CD4-positive, alpha-beta T cell (primary cell): ENCODE measurements at places on chromosomes 2 and 18. TPM values are rescaled to one million over a fixed set of nuclear protein-coding genes. Genes with fewer than 3 reads are reported as not detected.

DNA sequence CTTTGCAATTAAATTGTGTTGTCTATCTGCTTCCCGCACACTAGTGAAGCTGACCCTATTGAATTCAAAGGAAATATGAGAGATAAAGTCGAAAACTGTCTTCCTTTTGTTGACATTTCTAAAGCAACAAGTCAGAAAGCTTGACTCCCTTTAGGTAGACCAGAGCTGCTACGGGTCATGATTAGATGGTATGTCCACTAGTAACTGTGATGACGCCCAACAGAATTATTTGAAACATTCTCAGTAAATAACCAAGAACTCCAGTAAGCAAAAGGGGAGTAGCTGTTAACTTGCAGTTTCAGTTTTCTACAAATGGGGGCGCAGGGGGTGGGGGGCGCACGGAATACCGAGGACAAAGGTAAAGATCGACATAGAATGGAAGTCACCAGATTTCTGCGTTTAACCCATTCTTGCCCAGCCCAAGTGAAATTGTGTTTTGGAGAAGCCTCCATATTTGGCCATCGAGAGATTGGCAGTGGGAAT is 56.4 kb downstream of the CRIM1 start:
- H3K4me1 ChIP-seq = no peaks in the 10 kb centered on the region
- H3K36me3 ChIP-seq = no peaks in the 10 kb centered on the region
- H3K27ac ChIP-seq = no peak overlapping the region
- no peak overlapping the region for H3K4me3 ChIP-seq

SEC11C gene
- total RNA-seq = 42.0 TPM

GRCh38 chr2:33022989-33023727 is 76.4 kb downstream of the LTBP1 start:
- H3K27me3 ChIP-seq = peaks cover 5% of the 10 kb centered on the region
- no peak for DNase-seq

GRCh38 chr2:129777762-129778583 is 201.5 kb upstream of the RAB6C start:
- no peaks in the 10 kb centered on the region for H3K36me3 ChIP-seq
- H3K27me3 ChIP-seq = no peaks in the 10 kb centered on the region
- H3K4me3 ChIP-seq = no peak overlapping the region

RAX gene
- not detected for total RNA-seq

DNA sequence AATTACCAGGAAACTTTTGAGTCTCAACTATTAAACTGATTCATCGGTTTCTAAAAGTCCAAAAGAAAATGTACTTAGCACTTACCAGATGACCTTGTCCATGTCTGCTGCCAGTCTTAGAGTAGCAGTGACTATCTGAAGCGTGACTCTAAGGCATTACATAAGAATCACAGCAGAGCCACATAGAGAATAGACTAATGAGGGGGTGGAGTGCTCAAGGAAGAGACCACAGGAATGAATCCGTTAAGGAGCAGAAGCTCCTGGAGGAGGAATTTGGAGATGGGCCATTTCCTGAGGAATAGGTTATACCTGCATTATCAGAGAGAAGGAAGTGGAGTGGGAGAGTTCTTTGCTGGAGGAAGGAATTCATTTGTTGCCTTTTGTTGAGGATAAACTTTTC is 116.0 kb downstream of the MAP3K20 start:
- H3K4me1 ChIP-seq = no peaks in the 10 kb centered on the region
- H3K4me3 ChIP-seq = no peak overlapping the region
- no peak overlapping the region for H3K27ac ChIP-seq
- H3K27me3 ChIP-seq = no peaks in the 10 kb centered on the region
- DNase-seq = no peak

DNA sequence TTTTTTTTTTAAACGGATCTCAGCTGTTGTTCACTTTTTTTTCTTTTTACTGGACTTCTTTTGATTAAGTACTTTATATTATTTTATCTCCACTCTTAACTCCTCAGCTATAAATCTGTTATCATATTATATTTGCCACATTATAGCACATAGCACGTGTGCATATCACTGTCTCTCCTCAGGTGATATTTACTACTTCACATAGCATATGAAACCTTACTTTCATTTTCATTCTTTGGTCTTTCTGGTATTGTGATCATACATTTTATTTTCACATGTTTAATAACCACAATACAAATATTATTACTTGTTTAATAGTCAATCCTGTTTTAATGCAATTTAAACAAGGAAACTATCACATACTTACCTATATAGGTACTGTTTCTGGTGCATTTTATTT is 993.1 kb upstream of the TMEFF2 start:
- no peaks in the 10 kb centered on the region for H3K27me3 ChIP-seq
- no peaks in the 10 kb centered on the region for H3K4me1 ChIP-seq

GRCh38 chr2:13522917-13523821 is 806.4 kb downstream of the TRIB2 start:
- no peaks in the 10 kb centered on the region for H3K4me1 ChIP-seq
- no peaks in the 10 kb centered on the region for H3K27me3 ChIP-seq
- H3K27ac ChIP-seq = no peak overlapping the region
- no peak for DNase-seq
- no peak overlapping the region for H3K4me3 ChIP-seq

DNA sequence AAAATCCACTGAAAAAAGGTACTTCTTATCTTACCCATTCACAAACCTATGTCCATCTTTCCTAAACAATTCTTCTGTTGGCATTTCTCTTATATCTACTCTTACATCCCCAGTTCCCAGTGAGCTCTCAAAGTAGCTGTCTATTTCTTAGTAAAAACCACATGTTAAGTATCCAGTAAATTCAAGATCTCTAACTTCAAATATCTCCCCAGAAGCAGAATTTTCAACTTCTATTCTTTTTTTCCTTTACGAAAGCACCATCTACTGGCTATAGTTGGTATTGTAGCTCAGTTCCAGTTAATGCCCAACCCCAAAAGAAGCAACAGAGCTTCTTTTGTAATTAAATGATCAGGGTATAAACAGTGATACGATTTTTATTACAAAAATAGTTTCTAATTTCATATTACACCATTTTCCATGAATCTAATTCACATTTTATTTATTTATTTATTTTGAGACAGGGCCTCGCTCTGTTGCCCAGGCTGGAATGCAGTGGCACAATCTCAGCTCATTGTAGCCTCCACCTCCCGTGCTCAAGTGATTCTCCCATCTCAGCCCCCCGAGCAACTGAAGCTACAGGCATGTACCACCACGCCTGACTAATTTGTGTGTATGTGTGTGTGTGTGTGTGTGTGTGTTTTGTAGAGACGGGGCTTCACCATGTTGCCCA is 28.5 kb downstream of the HRH4 start:
- peaks cover 2% of the 10 kb centered on the region for H3K27me3 ChIP-seq
- H3K4me3 ChIP-seq = no peak overlapping the region
- no peak for DNase-seq
- H3K27ac ChIP-seq = no peak overlapping the region

GRCh38 chr2:199926806-199927205 is 15.7 kb downstream of the C2orf69 start:
- no peak overlapping the region for H3K27ac ChIP-seq
- H3K4me1 ChIP-seq = no peaks in the 10 kb centered on the region
- H3K27me3 ChIP-seq = no peaks in the 10 kb centered on the region
- no peak for DNase-seq

FEV gene
- total RNA-seq = not detected

FARSB gene
- 7.8 TPM for total RNA-seq

NYAP2 gene
- total RNA-seq = not detected

DNA sequence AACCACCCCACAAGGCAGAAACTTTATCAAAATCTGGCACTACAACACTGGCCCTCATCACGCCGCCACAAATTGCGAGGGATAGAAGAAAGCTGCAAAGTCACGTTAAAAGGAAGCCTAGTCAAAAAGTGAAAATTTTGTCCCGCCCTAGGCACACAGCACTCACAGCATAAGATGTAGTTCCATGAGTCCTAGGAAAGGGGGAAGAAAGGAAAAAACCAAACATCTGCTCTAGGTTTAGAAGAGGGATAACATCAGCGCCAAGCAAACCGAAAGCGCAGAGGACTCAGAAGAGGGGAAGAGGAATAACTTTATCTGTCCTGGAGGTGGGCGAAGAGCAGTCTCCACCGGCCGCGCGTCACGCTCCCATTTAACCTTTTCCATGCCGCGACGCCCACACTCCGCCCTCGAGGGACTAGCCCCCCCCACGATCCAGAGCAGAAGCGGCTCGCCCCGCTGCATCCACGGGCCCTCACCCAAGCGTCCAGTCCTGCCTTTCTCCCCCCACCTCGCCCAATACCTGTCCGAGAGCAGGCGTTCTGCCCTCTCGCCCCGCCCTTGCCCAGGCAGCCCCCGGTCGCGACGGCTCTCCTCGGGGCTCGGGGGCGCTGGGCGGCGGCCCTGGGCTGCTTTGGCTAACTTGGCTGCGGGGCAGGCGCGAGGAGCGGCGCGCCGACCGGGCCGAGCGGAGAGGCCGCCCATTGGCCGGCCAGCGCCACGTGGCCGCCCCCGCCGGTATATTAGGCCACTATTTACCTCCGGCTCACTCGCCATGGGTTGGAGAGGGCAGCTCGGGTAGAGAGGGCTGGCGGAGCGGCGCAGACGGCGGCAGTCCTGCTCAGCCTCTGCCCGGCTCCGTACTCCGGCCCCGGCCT is at the start of gene HOXD1:
Gene HOXD1 (plus strand): TSS at position 770 of the 875 bp plus-strand sequence. CDS start 134 bp downstream, outside the sequence.
- H3K36me3 ChIP-seq = no peaks in the 10 kb centered on the region
- peaks cover 24% of the 10 kb centered on the region for H3K4me1 ChIP-seq
- DNase-seq = no peak

DNA sequence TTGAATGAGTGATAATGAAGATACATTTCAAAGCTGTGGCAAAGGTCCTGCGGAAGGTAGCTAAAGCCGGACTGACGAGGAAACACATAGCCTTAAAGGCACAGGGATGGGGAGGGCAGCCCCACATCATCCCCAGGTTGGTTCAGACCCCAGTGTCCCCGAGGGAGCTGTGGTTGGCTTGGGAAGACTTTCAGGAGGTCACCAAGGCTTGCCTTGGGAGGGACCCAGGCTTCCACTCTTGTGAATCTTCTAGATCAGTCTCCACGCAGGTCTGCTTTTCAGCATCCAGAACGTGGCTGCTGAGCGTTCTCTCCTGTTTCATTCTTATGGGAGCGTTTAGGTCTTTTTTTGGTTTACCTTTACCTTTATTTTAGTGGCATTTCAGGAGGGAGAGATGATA is 16.8 kb downstream of the KIF1A start:
- H3K27me3 ChIP-seq = peaks cover 3% of the 10 kb centered on the region
- H3K36me3 ChIP-seq = no peaks in the 10 kb centered on the region
- H3K27ac ChIP-seq = no peak overlapping the region
- H3K4me3 ChIP-seq = no peak overlapping the region
- H3K4me1 ChIP-seq = no peaks in the 10 kb centered on the region

DNA sequence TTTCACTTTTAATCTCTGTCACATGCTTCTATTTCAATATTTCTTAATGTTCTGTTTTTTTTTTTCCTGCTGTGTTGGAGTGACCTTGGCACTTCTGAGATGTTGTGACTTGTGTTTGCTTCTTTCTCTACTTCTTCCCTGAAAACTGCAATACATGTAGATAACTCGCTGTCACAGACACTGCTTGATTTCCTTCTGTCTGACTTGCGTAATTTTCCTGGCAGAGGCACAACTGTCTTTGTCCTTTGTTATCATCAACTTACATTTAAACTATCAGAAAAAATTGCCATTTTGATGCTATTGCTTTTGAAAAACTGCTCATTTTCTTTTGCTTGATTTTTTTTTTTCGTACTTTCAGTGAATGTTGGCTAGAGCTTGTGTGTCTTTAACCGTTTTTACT is 69.0 kb downstream of the BABAM2 start:
- no peaks in the 10 kb centered on the region for H3K27me3 ChIP-seq
- DNase-seq = no peak
- H3K4me1 ChIP-seq = peaks cover 17% of the 10 kb centered on the region
- no peak overlapping the region for H3K27ac ChIP-seq
- H3K36me3 ChIP-seq = no peaks in the 10 kb centered on the region

- no peaks in the 10 kb centered on the region for H3K4me1 ChIP-seq
- H3K36me3 ChIP-seq = peaks cover 27% of the 10 kb centered on the region
- H3K27me3 ChIP-seq = no peaks in the 10 kb centered on the region
- DNase-seq = no peak
- H3K4me3 ChIP-seq = no peak overlapping the region
These were observed 209.5 kb downstream of the DYM start for GRCh38 chr18:49250816-49251388.

DNA sequence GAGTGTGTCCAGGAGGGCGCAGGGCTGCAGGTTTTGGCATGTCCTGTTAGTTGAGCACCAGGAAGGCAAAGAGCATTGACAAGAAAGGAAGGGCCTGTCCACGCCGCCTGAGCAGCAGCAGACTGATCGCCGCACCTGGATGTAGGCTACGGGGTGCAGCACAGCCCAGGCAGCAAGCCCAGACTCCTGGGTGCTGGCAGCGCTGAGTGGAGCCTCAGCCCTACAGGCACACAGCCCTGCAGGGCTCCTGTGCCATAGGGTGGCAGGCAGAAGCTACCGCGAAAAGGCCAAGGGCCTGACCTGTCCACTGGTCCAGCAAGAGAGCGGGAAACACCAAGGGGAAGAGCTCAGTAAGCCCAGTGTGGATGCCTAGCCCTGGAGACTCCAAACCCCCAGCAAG is 198.0 kb downstream of the HDAC4 start:
- H3K27me3 ChIP-seq = no peaks in the 10 kb centered on the region
- peaks cover 23% of the 10 kb centered on the region for H3K4me1 ChIP-seq
- H3K27ac ChIP-seq = no peak overlapping the region

- H3K27me3 ChIP-seq = no peaks in the 10 kb centered on the region
- H3K36me3 ChIP-seq = peaks cover 64% of the 10 kb centered on the region
- H3K27ac ChIP-seq = no peak overlapping the region
These were observed 48.4 kb downstream of the BOLA3 start for GRCh38 chr2:74099271-74099670.

DNA sequence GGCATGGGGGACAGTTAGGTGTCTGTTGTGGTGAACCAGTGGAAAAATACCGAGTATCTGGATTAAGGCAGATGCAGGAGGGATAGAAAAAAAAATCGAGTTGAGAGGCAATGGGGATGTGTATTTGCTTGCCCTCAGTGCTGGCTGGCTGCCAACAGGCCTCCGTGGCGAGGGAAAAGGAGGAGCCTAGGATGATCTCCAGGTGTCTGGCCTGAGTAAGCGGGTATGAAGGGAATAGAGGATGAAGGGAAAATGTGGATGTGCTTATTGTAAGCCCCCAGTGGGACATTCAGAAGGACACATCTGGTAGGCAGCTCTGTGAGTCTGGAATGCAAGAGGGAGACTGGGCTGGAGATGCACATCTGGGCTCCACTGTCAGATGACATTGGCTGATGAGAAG is 22.8 kb downstream of the KCNS3 start:
- no peaks in the 10 kb centered on the region for H3K36me3 ChIP-seq
- no peak overlapping the region for H3K27ac ChIP-seq
- no peaks in the 10 kb centered on the region for H3K4me1 ChIP-seq
- H3K27me3 ChIP-seq = peaks cover 4% of the 10 kb centered on the region

DNA sequence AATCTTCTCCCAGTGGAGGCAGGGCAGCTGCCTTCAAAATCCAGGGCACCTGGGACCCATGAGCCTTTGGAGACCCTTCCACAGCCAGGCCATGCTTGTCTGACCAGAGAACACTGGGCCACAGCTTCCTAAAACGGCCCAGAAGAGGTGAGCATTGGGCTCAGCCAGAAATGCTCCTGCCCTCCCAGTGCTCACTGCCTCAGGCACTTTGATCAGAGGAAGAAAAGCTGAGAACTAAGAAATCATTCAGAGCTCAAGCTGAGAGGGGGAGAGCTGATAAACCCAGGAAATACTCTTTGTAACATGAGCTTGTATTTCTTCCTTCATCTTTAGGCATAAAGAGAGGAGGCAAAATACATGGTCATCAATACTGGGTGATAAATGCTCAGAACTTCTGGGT is 365.5 kb upstream of the KLHL29 start:
- no peaks in the 10 kb centered on the region for H3K36me3 ChIP-seq
- no peaks in the 10 kb centered on the region for H3K4me1 ChIP-seq
- H3K4me3 ChIP-seq = no peak overlapping the region
- H3K27me3 ChIP-seq = no peaks in the 10 kb centered on the region
- DNase-seq = no peak

C1QL2 gene
- not detected for total RNA-seq

GRCh38 chr2:60899230-60899891 is 18.0 kb downstream of the REL start:
- no peak for DNase-seq
- H3K4me1 ChIP-seq = peaks cover 3% of the 10 kb centered on the region
- H3K27me3 ChIP-seq = no peaks in the 10 kb centered on the region
- peaks cover 75% of the 10 kb centered on the region for H3K36me3 ChIP-seq
- no peak overlapping the region for H3K27ac ChIP-seq
